ENCODE measurements at places on chromosomes 16 and 17.

GRCh38 chr17:41667280-41668041 lies 21.2 kb upstream of the EIF1 start:
- no peak for DNase-seq

GRCh38 chr17:46202424-46202823 lies 9.2 kb upstream of the KANSL1 start:
- DNase-seq: no peak

DNA sequence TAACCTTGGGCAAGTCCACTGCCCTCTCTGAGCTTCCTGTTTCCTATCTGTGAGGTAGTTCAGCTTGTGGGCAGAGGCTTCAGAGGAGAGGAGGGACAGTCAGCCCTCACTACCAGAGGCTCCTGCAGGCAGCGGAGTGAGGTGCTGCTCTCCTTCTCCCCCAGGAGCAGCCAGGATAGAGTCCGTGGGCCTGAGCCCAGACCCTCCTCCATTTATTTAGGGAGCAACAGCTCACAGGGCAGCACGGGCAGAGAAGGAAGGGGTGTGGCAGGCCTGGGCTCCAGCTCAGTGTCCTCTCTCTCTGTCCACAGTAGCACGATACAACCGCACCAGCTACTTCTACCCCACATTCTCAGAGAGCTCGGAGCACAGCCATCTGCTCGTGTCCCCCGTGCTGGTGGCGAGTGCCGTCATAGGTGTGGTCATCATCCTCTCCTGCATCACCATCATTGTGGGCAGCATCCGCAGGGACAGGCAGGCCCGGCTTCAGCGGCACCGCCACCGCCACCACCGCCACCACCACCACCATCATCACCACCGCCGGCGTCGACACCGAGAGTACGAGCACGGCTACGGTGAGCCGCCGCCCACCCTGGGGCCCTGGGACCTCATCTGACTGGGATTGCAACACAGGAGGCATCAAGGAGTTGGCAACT lies 42.3 kb downstream of the BEAN1 start:
- DNase-seq: no peak

DNA sequence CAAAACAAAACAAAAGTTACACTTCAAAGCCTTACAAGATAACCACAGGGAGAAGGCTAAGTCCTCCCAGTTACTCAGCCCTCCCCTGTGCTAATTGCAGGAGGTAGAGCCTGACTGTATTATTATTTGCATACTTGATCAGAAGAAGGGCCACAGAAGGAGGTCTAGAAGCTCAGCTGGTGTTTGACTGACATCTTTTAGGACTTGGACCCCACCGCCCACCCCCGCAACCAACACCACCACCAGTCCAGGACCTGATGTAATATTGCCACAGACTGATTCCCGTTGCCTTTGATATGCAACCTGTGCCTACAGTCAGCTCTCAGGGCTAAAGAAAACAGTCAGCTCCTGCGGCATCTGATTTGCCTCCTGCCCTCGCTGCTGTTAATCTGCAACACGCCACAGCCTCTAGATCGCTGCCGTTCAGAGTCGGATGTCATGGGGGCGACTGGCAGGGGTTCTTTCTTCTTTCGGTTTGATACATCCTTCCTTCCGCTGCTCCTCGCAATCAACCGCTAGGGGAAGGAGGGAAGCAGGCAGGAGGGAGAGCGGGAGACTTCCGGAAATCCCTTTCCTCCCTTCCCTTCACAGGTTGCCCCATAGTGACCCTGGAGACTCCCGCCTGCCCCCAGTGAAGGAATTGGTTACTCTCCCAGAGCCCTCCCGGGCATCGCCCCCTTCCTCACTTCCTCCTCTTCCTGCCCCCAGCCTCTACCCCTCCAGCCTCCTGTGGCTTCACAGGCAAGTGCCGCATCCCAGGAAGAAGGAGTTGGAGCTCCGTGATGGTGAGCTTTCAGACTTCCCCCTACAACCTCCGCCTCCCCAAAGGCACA lies 90.5 kb upstream of the SOX9 start:
- DNase-seq: peak; percentile 51

- DNase-seq: no peak
These were observed 43.7 kb upstream of the GOSR1 start for GRCh38 chr17:30433514-30433913.

DNA sequence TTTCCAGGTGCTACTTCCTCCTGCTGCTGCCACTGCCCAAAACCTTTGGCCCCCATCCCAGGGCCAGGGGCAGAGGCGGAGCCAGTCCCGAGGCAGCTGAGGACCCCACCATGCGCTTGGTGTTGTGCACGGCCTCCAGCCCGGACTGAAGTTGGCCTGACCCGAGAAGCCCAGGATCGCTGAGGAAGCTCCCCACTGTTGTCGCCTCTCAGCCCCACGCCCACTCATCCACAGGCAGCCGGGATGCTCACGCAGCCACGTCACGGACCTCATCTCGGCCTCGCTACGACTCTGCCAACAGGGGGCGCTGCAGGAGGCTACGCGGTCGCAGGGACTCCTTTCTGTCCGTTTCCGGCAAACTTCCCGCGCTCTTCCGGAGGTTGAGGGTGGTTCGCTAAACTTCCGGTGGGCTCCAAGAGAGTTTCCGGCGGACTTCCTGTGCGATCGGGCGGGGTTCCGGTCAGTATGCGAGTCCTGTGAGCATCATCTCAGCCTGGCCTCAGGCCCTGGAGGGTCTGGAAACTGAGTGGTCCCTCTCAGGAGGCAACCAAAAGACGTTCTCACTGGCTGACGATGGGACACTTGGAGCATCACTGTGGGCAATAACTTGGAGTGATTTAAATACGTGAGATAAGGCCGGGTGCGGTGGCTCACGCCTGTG lies 12.4 kb downstream of the ZG16B start:
- no peak for DNase-seq

GRCh38 chr16:21590287-21590686 lies 9.1 kb upstream of the METTL9 start:
- DNase-seq: no peak

DNA sequence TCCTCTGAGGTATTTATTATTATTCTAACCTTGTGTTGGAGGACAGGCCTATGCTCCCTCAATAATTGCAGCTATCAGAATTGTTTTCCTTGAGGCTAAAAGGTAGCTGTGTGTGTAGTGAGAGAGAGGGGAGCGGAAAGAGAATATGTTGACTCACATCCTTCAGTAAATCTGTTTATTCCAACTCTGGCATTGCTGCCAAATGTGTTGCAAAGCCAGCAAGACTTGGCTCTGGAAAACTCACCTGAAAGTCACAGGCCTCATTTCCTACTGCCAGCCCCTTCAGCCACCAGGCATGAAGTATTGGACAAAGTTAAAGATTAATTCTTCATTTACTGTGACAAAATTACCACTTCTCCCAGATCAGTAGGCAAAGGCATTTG lies 9.6 kb downstream of the CA10 start:
- no peak for DNase-seq

DNA sequence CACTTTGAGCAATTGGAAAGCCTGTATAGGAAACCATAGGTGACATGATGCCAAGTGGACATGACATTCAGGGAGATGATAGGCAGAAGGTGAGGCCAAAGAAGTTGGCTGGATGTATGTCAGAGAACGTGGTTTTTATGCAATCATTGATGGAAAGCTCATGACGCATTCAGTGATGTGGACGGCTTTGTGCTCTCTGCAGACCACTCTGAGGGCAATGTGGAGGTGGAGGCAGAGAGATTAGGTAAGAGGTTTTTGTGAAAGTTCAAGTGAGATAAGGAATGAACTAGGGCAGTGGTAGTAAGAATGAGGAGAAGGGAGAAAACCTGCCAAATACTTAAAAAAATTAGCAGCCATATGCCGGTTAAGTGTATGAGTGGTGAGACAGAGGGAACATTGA lies 99.0 kb downstream of the PRKCA start:
- DNase-seq: no peak

- no peak for DNase-seq
These were observed 64.5 kb upstream of the TANC2 start for GRCh38 chr17:62901544-62901943.

GRCh38 chr17:7575481-7575883 lies 4.0 kb upstream of the CD68 start:
- no peak for DNase-seq

DNA sequence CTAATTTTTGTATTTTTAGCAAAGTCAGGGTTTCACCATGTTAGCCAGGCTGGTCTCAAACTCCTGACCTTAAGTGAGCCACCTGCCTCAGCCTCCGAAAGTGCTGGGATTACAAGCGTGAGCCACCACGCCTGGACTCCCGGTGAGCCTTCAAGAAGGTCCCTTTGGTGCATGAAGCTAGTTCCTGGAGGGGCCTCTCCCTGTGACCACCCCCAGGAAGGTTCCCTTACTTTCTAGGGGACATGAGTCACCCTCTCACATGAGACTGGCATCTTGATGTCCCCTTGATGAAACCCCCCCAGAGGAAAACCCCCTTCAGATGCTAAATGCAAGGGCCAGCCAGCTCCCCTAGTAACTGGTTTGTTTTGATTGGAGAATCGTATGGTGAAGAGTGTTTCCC lies 12.8 kb downstream of the CARHSP1 start:
- DNase-seq: no peak

- no peak for DNase-seq
These were observed 3.4 kb upstream of the WIPI1 start for GRCh38 chr17:68460715-68461114.

Measured in left renal cortex interstitium (tissue), 4 donors.